Gastrocnemius medialis (tissue), 4 donors: ENCODE measurements at places on chromosomes 2 and 18. TPM values are rescaled to one million over a fixed set of nuclear protein-coding genes. Genes with fewer than 3 reads are reported as not detected.

GRCh38 chr2:172623249-172623965 is 67.5 kb downstream of the PDK1 start:
- H3K4me1 ChIP-seq: peaks cover 9% of the 10 kb centered on the region
- H3K4me3 ChIP-seq: no peak overlapping the region
- DNase-seq: no peak
- H3K27me3 ChIP-seq: no peaks in the 10 kb centered on the region
- no peak overlapping the region for H3K27ac ChIP-seq

DNA sequence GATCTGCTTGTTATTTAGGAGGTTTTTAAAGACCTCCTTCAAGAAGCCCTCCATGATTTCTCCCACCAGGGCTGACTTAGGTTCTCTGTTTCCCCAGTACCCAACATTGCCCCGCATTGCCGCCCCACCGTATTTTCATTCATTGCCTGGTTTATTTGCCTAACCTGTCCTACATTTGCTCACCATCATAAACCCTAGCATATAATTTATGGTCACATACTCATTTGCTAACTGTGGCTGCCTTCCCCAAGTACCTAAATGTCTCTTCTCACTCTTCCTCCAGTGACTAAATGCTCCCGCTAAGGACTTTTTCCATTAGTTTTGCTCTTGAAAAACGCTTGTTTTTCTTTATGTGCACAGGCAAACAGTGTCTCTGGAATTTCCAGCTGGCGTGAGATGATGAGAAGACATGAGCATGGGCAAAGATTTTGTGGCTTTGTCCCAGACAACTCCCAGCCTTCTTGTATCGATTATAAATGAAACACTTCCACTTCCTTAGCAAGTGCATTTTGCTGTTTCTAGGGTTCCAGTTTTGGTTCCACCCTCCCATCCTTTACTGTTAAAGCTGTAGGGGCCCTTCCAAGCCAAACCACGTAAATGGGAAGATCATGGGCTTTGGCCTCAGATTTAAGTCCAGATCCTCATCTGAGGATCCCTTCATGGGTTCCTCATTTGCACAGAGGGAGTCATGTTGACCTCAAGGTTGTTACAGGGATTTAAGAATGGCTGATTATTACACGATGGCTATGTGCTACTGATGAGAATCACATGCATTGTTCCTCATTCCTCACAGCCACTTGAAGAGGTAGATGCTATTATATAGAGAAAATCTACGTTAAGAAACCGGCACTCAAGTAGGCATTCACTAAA is 21.0 kb upstream of the ARMC9 start:
- no peak overlapping the region for H3K27ac ChIP-seq
- no peak overlapping the region for H3K4me3 ChIP-seq
- H3K4me1 ChIP-seq: peaks cover 11% of the 10 kb centered on the region
- no peaks in the 10 kb centered on the region for H3K27me3 ChIP-seq

DNA sequence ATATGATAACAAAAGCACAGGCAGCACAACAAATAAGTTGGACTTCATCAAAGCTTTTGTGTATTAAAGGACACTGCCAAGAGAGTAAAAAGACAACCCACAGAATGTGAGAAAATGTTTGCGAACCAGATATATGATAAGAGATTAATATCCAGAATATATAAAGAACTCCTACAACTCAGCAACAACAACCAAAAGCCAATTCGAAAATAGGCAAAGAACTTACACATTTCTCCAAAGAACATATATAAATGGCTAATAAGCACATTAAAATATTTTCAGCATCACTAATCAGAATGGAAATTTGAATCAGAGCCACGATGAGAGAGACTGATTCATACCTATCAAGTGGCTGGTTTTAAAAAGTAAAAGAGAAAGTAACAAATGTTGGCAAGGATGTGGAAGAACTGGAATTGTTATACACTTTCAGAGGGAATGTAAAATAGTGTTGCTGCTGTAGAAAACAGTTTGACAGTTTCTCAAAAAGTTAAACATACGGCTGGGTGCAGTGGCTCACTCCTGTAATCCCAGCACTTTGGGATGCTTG is 25.2 kb downstream of the EPB41L5 start:
- DNase-seq: no peak
- no peak overlapping the region for H3K4me3 ChIP-seq
- H3K27me3 ChIP-seq: no peaks in the 10 kb centered on the region
- no peaks in the 10 kb centered on the region for H3K36me3 ChIP-seq
- H3K4me1 ChIP-seq: peaks cover 40% of the 10 kb centered on the region

DNA sequence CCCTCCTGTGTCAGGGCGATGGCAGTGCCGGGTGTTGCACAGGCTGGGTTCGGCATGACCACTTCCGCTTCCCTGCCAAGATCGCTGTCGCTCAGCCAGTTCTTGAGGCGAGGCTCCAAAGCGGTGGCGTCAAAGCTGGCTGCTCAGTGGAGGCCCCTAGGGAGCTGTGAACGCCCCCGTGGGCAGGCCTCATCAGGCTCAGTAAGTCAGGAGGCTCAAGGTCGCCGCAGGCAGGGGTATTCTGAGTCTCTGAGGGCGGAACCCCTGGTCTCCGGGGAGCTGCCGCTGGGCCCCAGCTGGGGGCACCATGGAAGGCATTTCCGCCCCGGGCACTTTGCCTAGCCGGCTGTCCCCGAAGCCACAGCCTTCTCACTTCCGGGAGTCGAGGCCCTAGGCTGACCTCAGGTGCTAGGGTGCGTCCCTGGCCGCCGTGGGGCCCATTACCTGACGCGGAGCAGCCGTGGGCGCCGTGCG is 210.4 kb downstream of the SOCS6 start:
- no peak overlapping the region for H3K27ac ChIP-seq
- H3K4me1 ChIP-seq: no peaks in the 10 kb centered on the region
- DNase-seq: no peak

DNA sequence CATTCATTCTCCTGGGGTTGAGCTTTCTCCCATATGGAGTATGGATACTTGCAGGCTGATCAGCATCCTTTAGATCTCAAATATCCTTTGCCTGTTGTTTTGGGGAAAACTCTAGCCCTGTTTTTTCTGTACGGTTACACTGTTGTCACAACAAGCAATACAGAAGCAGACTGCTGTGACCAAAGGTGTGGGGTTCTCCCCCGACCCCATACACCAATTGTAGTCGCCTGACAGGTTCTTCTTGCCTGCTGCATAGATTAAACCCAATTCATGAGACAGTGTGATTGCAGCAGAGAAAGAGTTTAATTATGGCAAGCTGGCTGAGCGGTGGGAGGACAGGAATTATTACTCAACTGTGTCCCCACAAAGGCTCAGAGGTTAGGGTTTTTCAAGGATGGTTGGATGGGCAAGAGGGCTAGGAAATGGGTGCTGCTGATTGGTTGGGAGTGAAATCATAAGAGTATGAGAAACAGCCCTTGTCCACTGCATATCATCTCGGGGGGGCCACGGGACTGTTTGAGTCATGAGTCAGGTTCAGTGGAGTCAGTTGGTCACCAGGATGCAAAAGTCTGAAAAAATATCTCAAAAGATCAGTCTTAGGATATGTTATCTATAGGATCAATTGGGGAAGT is 40.6 kb downstream of the ITGB1BP1 start:
- peaks cover 7% of the 10 kb centered on the region for H3K4me1 ChIP-seq
- H3K4me3 ChIP-seq: no peak overlapping the region
- H3K27me3 ChIP-seq: no peaks in the 10 kb centered on the region
- DNase-seq: no peak

GRCh38 chr18:58135701-58136331 is 91.8 kb downstream of the NEDD4L start:
- no peak overlapping the region for H3K27ac ChIP-seq
- no peak for DNase-seq
- H3K4me1 ChIP-seq: no peaks in the 10 kb centered on the region
- H3K27me3 ChIP-seq: no peaks in the 10 kb centered on the region
- no peak overlapping the region for H3K4me3 ChIP-seq

DNA sequence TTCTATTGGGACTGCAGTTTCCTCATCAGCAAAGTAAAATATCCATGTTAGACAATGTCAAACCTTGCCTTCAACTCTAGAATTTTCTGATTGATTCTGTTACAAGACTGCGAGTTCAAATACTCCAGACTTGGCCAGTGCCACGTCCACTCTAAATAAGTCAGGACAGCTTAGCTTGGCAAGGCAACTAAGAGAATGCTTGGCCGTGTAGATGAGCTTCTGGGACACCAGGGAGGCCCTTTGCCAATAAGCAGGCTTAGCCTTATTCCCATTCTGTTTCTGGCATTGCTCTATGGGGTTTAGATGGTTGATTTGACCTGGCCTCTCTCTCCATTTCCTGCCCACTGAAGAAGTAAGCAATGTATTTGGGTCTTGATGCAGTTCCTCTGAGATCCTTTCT is 218.1 kb upstream of the SIX2 start:
- no peak for DNase-seq
- H3K4me3 ChIP-seq: no peak overlapping the region
- H3K4me1 ChIP-seq: peaks cover 37% of the 10 kb centered on the region
- H3K36me3 ChIP-seq: no peaks in the 10 kb centered on the region
- H3K27me3 ChIP-seq: no peaks in the 10 kb centered on the region

DNA sequence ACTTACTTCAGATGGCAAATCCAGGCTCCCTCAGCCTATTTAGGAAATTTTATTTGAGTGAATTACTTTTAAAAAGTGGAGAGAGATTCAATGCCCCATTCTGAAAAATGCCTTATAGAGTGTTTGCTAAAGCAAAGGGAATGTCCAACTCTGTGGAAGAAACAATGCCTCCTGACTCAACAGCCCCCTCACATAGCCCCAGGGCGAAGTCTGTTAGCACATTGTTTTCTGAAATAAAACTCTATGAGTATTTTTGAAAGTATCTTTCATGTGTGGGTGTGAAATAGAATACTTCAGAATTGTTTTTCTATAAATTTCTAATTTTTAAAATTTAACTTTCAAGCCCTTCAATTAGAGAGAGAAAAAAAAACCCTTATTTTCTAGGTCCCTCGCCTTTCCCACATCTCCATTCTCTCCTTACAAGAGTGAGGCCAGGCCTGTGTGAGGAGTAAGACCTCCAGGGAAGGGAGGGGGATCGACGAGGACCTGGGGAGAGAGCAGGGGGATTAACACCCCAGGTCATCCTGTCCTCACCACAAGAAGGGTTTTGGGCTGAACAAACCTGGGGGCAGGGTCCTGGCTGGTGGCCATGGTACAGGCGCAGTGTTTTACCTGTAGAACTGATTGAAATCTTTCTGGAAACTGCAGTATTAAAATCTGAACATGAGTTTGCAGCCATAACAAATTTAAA is 141.4 kb downstream of the SNTG2 start:
- no peaks in the 10 kb centered on the region for H3K27me3 ChIP-seq
- no peak overlapping the region for H3K4me3 ChIP-seq
- no peak for DNase-seq
- H3K36me3 ChIP-seq: no peaks in the 10 kb centered on the region
- H3K4me1 ChIP-seq: no peaks in the 10 kb centered on the region

- no peak for DNase-seq
- peaks cover 43% of the 10 kb centered on the region for H3K27me3 ChIP-seq
- no peak overlapping the region for H3K4me3 ChIP-seq
- no peak overlapping the region for H3K27ac ChIP-seq
- no peaks in the 10 kb centered on the region for H3K36me3 ChIP-seq
Observed at GRCh38 chr2:238851761-238852160, 3.9 kb downstream of the TWIST2 start.

GRCh38 chr18:61736133-61736532 is 156.7 kb downstream of the RNF152 start:
- peak overlapping the region; percentile 63 for H3K27ac ChIP-seq
- no peak overlapping the region for H3K4me3 ChIP-seq
- no peak for DNase-seq
- no peaks in the 10 kb centered on the region for H3K36me3 ChIP-seq
- no peaks in the 10 kb centered on the region for H3K27me3 ChIP-seq

GRCh38 chr2:233822781-233823730 is 31.3 kb downstream of the HJURP start:
- H3K27ac ChIP-seq: no peak overlapping the region
- H3K4me1 ChIP-seq: no peaks in the 10 kb centered on the region
- H3K4me3 ChIP-seq: no peak overlapping the region
- no peaks in the 10 kb centered on the region for H3K36me3 ChIP-seq

DNA sequence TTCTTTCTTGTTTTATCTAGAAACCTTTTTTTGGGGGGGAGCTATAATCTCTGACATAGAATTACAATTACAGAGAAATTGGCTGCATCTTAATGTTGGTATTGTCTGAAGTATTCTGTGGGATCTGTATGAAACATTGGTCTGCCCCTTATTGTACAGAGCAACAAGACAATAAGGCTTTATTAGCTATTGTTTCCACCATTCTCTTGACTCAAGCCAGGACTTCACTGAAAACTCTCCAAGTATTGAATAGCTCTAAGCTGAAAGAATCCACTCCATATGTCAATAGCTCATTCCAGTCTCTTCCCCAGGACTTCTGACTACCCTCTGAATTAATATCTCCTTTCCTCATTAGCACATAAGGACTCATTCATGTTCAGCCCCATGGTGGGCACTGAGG is 77.8 kb downstream of the RHBDD1 start:
- H3K36me3 ChIP-seq: no peaks in the 10 kb centered on the region
- no peak for DNase-seq
- H3K27ac ChIP-seq: no peak overlapping the region
- no peak overlapping the region for H3K4me3 ChIP-seq
- H3K27me3 ChIP-seq: no peaks in the 10 kb centered on the region

- no peak overlapping the region for H3K4me3 ChIP-seq
- H3K4me1 ChIP-seq: peaks cover 33% of the 10 kb centered on the region
- peak overlapping the region; percentile 46 for H3K27ac ChIP-seq
- no peaks in the 10 kb centered on the region for H3K27me3 ChIP-seq
- no peak for DNase-seq
Observed at GRCh38 chr2:100196786-100197494, 54.5 kb upstream of the AFF3 start.

Gene KCNG2
- total RNA-seq: not detected

Gene TMEM247
- total RNA-seq: not detected

Gene STK36
- 6.1 TPM for total RNA-seq

Gene POTEI
- not detected for total RNA-seq

Gene INO80B
- total RNA-seq: 35.9 TPM

Gene IL36B
- total RNA-seq: not detected
